ENCODE measurements at places on chromosomes 13 and 19.

DNA sequence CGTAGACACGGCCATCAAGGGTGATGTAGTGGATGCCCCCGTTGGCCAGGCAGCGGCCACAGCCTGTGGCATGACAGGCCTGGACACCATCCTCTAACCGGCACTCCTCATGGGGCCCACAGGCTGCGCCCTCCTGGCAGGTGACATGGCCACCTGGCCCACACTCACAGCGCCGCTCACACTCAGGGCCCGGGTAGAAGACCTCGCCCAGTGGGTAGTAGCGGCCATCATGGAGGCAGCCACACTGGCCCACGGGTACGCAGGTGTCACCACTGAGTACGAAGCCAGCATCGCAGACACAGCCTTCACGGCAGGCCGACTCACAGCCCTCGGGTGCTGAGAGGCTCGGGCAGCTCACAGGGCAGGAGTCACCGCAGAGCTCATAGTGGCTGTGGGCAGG, 27.2 kb upstream of the FBL start:
- DNase-seq, result no peak

GRCh38 chr13:34294483-34295129, 476.7 kb downstream of the RFC3 start:
- peak; percentile 35 for DNase-seq

DNA sequence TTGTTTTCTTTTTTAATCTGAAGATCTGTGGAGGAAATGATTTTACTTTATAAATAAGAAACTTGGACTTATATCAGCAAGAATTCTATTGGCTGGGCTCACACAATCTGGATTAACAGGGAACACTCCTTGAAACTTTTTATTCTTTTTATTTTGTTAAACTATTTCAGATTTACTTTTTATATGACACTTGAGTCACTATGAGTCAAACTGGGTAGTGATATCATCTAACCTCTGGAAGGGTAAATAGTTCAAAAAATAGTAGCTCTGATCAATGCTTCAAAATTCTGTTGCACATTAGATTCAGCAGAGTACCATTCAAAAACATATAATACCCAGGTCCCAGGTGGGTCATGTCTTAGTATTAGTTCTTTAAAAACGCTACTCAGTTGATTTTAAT, 55.1 kb upstream of the NBEA start:
- DNase-seq, result no peak

DNA sequence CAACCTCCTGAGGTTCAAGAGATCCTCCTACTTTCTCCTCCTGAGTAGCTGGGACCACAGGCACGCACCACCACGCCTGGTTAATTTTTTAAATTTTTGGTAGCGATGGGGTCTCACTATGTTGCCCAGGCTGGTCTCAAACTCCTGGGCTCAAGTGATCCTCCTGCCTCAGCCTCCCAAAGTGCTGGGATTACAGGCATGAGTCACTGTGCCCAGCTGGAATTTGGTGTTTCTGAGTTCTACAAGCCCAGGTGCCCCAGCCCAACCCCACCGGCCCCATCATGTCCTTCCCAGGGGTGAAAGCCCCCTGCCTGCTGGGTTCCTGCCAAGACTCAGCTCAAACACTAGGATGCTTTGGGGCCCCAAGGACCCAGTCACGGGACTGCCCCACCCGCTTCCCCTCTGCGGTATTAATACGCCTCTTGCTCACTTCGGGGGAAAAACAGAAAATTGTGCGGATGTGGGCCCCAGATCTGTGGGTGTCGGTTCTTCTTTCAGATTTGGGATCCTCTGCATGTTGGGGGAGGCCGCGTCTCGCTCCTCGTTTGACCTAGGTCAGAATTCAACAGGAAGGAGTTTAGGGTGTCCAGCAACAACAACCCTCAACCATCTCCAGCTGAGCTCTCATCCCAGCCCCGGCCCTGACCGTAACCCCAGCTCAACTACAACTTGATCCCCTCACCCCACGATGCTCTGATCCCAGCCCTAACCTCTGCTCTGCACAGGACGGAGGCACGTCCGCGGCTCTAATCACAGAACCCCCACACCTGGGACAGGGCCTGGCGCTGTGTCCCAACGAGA, 3.7 kb upstream of the FCER2 start:
- DNase-seq, result no peak

- no peak for DNase-seq
These were observed 24.3 kb downstream of the DZIP1 start for GRCh38 chr13:95620030-95620824.

- DNase-seq, result no peak
These were observed 40.4 kb downstream of the EDNRB start for GRCh38 chr13:77878190-77878589.

- peak; percentile 63 for DNase-seq
These were observed 7.1 kb upstream of the NFIC start for GRCh38 chr19:3359015-3359918.

DNA sequence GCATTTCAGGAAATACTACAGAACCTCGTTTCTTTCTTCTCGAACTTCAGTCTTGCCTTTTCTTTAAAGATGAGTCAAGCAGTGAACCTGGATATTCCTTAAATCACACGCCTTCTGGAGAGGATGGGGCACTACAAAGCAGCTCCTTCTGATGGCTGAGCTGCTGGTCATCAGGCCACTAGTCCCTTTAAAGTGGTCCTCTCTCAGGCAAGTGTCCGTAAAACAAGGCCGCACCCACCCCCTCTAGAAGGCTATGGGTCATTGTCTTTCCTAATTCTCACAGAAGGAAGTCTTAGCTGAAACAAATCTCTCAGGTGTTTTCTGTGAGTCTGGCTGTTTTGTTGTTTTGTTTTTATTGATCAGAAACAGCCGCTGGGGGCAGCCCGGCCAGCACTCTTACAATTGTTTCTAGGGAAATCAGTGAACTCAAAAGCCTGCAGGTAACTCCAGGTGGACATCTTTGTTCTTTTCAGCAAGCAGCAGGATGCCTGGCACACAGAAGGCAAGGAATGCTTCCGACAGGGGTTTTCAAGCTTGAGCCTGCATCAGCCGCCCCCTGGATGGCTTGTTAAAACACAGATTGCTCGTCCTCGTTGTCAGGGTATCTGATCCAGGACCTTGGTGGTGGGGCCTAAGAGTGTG, 45.4 kb downstream of the MBNL2 start:
- DNase-seq, result no peak

DNA sequence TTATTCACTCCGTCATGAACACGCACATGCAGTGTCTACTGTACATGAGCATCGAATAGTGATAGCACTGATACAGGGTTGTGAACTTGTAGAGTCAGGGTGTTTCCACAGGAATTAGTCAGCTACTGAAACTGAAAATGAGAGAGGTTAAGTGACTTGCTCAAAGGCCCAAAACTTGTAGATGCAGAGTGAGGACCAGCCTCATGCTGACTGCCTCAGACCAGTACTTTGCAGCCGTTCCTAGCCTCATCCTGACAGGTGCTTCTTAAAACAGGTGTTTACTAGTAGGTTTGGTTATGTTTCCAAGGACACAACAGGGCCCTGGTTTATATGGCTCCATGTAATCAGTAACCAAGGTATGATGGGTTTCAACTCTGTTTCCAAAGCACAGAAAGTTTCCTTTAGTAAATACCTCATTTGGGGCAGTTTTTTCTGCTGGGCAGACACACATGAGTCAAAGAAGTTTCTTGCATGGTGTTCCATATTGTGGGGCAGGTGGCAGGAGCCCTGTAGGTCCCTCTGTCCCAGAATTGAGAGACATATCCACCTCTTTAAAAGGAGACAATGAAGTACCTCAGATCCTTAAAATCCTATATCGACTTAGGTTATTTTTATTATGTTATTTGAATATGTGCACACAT, 16.0 kb downstream of the FGF9 start:
- no peak for DNase-seq

GRCh38 chr19:8642561-8642960, 12.1 kb downstream of the NFILZ start:
- DNase-seq, result no peak

DNA sequence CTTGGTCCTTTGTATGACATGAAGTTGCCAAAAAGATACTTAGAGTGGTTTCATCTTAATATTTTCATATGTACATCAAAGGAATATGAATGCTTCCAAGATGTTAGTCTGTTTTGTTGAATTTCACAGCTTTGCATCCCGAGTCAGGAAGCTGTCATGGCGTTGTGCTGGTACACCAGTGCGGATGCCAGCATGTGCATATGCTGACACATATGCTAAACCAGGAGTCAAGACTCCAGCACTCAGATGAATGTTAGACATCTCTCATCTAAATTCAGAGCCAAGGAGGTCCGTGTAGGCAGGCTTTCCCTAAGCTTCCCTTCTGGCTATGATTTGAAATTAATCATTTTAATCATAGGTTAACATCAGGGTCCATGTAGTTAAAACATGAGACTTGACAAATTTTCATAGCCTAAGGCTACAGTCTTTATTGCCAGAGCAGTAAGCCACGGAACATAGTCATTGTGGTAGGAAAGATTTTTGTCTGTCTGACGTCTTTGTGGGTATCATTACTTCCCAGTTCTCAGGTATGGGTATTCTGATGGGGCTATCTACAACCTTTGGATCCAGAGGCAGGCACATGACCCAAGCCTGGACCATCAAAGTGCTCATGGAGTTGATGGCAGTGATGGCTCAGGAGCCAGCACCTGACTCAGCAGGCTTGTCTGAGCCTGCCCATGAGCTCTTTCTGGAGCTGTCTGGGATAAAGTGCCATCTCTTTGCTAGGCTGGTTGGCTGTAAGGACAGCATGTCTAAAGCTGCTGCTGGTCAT, 246.1 kb downstream of the KCNRG start:
- DNase-seq, result no peak

GRCh38 chr19:39342647-39343305, 555 bp downstream of the SAMD4B start:
- DNase-seq, result peak; percentile 32

DNA sequence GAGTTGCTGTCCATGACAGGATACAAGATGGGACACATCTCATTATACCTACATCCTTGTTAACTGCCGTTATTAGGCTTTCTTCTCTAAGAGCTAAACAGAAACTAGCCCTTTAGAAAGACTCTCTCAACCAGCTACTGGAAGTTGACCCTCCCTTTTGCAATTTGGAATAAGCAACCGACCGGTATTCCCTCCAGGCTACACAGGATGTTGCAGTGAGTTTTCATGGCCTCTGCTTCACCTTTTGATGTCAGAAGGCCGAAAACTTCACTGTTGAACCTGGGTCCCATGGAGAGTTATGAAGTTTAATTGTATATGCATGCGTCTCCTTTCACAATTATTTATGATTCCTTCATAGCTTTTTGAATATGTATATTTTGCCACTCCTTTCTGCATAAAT, 1042.5 kb upstream of the SPRY2 start:
- no peak for DNase-seq

DNA sequence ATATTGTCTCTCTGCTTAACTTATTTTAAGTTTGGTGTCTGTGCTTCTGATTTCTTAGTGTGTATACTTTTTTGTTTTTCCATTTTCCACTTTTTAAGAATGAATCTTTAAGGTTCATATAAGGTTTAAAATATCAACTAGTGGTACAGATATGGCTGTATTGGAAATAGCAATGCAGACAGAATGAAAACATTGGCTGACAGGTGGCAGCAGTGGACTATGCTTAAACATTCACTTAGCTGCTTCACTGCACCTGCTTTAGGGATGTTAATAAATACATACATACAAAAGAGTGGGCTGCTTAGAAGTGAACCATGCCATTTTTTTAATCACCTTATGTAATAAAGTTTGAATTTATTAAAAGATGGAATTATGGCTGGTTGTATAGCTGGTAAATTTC, 27.3 kb downstream of the TM9SF2 start:
- peak; percentile 42 for DNase-seq

DNA sequence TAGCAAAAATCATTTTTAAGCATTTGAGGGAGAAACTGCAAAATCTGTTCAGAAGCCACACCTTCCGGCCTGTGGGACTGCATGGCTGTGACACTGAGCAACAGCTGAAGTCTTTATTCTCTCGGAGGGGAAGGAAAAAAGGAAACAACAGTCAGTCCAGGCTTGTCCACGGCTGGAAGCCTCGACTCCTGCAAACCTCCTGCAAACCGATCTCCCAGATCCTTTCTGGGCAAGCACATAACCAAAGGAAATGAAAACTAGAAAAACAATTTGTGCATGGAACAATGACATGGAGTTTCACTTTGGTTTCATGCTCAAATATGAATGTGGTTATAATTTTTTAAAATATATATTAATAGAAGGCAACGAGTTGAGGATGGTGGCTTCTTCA, 1.0 kb downstream of the COL4A1 start:
- no peak for DNase-seq

GRCh38 chr19:18415178-18415867, 3.9 kb upstream of the SSBP4 start:
- peak; percentile 85 for DNase-seq

- DNase-seq, result no peak
These were observed 541 bp downstream of the ASPDH start for GRCh38 chr19:50512999-50513745.

GRCh38 chr13:102816708-102817107, 17.8 kb downstream of the BIVM start:
- DNase-seq, result no peak

DNA sequence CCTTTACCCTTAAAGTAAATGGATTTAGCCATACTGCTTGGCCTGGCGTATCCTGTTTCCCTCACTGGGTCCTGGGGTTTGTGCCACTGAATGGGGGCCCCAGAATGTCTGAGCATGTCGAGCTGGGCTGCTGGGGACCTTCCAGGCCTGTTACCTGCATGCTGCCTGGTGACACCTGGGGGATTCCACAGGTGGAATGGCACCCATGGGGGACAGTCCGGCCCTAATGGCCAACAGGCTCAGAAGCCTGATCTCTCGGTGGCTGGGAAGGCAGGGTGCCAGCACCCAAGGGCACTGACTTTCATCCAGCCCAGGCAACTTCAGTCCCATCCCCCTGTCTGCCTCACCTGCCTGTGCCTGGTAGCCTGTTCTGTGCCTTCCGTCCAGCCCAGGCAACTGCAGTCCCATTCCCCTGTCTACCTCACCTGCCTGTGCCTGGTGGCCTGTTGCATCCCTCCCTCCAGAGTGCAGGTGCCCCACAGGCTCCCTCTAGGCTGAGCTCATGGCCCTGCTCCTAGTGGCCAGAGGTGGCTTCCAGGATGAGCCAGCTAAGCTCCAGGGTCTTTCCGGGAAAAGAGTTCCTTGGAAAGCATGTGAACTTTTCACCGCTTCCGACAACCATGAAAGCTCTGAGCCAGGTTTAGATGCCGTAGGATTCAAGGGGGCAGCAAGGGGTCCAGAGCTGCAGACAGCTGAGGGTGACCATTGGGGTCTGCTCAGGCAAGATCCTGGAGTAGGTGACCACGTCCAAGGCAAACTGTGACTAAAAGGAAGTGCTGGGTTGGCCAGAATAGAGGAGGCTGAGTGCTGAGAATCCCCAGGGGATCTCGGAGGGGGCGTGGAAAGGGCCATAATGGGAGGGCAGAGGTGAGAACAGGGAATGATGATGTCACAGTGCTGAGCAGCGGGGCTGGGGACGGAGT, 30.3 kb upstream of the ZNF492 start:
- DNase-seq, result no peak

GRCh38 chr19:50427997-50428425, 4.7 kb upstream of the MYBPC2 start:
- peak; percentile 95 for DNase-seq

- no peak for DNase-seq
These were observed 8.9 kb upstream of the FARP1 start for GRCh38 chr13:98133946-98134345.

GRCh38 chr19:14325863-14326262, 55.4 kb upstream of the ADGRE5 start:
- no peak for DNase-seq

GRCh38 chr19:1907563-1908363, 2.6 kb downstream of the ADAT3 start:
- DNase-seq, result no peak

- no peak for DNase-seq
These were observed 796.2 kb upstream of the MIR17HG start for GRCh38 chr13:90551253-90551652.

- DNase-seq, result no peak
These were observed 17.1 kb downstream of the CHERP start for GRCh38 chr19:16524991-16525734.
